ENCODE measurements at places on chromosomes 4 and X. TPM values are rescaled to one million over a fixed set of nuclear protein-coding genes. Genes with fewer than 3 reads are reported as not detected.

Gene FATE1
- not detected for total RNA-seq

Gene AADAT
- 3.9 TPM for total RNA-seq

Gene CETN2
- total RNA-seq = 46.2 TPM

Gene IGSF1
- 0.32 TPM for total RNA-seq

Gene CXCR3
- not detected for total RNA-seq

Gene CENPVL1
- total RNA-seq = not detected

Gene ZRSR2
- total RNA-seq = 5.6 TPM

Gene TMEM31
- 0.32 TPM for total RNA-seq

Gene MFAP3L
- 0.86 TPM for total RNA-seq

Gene XG
- 4.7 TPM for total RNA-seq
